NCI-H748 treated with DMSO at 0.1 percent for 48 hours (cell line): ENCODE measurements at places on chromosomes 11 and 22.

DNA sequence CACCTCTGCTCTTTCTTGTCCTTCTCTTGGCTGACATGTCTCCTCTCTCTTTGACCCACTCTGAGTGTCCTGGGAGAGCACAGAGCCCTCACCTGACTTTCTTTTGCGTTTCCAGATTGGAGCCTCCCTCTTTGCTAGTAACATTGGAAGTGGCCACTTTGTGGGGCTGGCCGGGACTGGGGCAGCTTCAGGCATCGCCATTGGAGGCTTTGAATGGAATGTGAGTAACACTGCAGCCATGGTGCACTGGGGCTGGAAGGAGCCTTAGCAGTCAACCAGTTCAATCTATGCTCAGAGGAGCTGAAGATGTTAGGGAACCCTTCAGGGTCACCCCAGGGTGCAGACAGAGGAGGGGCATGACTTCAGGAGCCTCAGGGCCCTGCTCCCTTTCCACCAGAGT lies 23.8 kb downstream of the SLC5A1 start:
- DNase-seq, result no peak

DNA sequence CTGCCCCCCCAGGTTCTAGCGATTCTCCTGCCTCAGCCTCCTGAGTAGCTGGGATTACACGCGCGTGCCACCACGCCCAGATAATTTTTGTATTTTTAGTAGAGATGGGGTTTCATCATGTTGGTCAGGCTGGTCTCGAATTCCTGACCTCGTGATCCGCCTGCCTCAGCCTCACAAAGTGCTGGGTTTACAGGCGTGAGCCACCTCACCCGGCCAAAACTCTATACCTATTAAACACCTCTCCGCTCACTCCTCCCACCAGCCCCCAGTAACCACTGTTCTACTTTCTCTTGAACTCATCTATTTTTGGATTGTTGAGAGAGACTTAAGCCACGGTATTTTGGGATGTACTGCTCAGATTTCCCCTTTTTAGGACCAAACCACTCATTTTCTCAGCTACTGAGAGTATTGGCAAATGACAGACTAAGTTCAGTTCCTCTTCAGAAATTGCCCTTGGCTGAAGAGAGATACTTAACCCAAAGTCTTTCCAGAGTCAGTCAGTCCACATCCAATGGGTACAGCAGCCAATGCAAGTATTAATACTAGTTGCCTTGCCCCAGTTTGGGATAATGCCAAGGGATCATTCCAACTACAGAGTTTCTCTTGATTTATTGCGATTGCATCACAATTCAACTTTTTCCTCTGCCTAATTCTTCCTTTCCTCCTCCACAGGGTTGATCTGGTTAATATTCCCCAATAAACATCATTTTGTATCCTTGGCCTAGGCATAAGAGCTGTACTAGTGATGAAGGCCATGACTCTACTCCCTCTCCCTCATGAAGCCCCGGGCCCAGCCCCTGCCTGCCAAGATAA lies 36.8 kb upstream of the CSTF3 start:
- no peak for DNase-seq

DNA sequence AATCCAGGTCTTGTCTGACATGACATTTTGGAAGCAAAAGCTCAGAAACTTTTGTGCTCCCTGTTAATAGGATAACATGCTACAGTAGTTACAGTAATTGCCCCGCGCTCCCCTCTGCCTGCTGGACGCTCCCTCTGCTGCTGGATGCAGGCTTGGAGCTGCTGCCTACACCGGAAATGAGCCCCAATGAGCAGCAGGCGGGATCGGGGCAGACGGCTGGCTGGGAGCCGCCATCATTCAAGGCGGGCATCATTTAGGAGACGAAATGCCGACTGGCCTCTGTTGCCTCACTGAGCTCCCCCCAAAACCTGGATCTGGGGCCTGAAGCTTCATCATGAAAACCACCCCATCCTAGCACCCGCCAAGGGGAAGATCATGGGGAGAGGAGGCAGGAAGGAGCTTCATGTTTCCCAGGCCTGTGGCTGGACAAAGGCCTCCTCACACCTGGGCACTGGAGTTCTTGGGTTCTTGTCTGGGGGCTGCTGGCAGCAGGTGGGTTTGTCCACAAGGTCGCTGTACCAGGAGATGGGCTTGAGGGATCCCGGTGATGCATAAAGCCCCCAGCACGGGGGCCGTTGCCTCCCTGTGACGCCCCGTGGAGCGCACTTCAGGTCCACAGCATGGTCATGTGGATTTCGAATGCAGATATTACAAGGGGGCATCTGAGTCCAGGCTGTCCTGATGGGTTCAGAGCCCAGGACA lies 664.3 kb downstream of the BRD1 start:
- no peak for DNase-seq

GRCh38 chr11:29127461-29127860 lies 889.4 kb downstream of the KCNA4 start:
- DNase-seq, result no peak

GRCh38 chr22:50246242-50247175 lies 1.7 kb upstream of the TUBGCP6 start:
- no peak for DNase-seq

DNA sequence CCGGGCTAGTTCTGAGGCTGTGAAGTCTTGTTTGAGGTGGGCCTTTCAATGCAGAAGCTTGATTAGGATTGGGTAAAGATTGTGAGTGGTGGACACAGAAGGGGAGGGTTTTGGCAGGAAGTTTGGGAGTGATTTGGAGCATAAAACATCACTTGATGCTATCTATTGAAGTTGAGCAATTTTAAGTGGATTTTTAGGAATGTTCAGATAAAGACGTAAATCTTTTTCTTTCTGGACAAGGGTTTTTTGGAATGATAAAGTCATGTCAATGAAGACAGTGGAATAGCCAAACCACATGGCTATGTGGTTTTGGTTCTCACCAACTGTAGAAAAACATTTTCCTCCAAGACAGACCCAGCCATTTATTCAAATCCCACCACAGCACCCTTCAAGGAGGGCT lies 111.2 kb upstream of the SNX19 start:
- no peak for DNase-seq

DNA sequence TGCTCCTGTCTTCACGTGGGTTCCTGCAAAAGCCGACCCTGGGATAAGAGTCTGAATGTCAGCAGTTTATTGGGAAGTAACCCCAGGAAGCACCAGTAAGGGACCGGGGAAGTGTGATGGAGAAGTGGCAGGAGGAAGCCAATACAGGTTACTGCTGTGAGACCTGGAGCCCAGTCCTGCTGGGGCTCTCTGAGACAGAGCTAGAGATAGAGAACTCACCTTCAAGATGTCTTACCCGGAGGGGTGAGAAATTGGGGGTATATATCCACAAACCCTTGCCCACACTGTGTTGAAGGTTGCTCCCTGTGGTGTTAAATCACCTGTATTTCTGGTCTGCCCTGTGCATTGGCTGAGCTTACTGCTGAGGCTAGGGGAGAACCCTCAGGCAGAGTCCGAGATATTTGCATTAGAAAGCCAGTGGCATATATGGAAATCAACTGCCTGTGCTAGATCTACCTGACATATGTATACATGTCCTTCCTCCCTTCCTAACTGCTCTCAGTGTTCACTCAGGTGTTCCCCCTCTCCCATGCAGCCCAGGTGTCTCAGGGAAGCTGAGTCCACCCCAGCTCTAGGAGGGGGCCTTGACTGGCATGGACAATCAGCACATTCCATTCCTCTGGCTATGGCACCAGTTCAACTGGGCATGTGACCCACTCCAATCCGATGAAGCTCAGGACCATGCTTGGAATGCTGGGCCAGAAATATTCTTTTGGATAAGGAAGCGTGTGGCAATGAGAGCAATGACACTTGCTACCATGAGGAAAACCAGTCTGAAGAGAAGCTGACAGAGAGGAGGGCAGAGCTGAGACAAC lies 6.8 kb upstream of the MICAL2 start:
- no peak for DNase-seq

GRCh38 chr11:92357841-92358240 lies 133.2 kb downstream of the FAT3 start:
- no peak for DNase-seq

GRCh38 chr11:32151027-32151426 lies 60.2 kb downstream of the RCN1 start:
- no peak for DNase-seq

GRCh38 chr22:37224757-37225420 lies 12.6 kb upstream of the SSTR3 start:
- DNase-seq, result no peak

GRCh38 chr22:33758961-33759360 lies 161.3 kb downstream of the LARGE1 start:
- DNase-seq, result no peak

- DNase-seq, result no peak
Observed at GRCh38 chr11:116540645-116541304, 232.0 kb downstream of the BUD13 start.

- DNase-seq, result no peak
Observed at GRCh38 chr11:47626234-47626633, 16.1 kb downstream of the MTCH2 start.

DNA sequence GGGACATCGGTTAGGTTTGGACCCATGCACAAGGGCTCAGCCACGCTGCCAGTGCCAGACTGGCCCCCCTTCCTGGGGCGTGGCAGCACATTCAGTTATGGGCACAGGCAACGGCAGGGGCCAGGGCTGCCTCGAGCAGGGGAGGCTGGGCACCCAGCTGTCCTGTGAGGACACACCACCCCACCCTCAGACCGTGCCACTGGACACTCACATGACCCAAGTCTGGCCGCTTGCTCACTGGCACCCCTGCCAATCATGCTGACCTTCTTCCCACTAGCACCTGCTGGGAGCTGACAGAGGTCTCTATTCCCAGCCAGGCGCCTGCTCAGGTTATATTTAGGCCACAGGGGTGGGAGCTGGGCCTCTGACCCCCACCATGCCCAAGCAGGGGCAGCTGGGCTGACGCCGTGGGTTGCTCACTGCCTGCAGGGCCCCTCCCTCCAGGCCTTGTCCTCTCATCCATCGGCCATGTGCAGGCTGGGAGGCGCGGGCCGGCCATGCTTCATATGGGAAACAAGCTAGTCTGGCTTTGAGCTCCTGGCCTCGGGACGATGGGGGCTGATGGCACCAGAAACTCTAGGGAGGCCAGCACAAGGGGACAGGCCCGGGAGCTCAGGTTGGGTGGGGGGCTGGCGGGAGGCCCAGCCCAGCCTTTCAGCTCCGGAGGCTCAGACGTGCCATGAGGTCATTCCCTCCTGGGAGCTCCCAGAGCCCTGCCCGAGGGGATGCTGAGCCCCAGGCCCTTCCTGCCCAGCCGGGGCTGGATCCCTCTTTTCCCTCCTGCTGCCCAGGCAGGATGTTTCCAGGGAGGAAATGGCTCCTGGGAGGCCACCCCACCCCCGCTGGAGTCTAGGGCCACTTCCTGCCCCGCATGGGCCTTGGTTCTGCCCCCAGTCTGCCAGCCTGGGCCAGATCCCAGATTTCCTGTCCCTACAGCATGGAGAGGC lies 15.2 kb upstream of the TBX1 start:
- DNase-seq, result no peak

GRCh38 chr22:40031766-40032470 lies 37.2 kb downstream of the FAM83F start:
- no peak for DNase-seq

DNA sequence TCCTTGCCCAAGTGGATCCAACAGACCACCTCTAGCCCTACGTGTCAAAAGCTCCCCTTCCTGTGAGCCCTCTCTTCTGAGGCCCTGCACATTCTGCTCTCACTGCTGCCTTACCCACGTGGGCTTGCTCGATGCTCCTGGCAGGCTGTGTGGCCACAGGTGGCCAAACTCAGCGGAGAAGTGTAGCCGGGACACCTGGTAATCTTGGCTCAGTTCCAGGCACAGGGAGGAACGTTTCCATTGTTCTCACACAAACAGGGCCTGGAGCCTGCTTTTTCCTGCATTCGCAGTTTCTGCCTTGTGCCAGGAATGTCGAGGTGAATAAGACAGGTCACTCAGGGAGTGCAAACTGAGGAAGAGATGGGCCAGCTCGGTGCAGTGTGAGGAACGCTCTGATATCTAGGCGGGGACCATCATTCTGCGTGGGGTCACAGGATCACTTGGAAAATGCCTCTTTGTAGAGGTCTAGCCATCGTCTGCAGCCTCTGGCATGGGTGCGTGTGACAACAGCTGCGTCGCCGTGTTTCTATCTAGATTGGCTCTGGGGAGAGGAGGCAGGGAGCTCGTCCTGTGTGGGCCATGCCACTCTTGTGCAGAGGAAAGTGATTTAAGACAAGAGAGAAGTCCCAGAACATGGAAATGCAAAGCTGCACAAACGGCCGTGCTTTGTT lies 127.6 kb upstream of the PARVA start:
- DNase-seq, result peak; percentile 97

DNA sequence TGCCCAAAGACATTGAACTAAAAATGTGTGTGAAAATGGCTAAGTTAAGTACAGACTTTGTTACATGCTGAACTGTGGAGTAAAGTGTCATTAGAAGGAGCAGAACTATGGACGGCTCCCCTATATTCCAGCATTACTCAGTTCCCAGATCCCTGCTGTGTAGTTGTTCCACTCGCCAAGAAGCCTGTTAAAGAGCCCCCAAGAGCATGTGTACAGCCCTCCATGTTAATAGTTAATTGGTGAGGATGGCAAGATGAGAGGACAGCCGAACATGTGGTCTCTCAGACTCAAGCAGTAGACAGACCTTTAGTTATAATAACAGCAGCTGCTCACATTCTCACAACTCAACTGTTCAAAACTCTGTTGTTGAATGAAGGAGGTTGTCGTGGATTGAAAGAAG lies 127.4 kb downstream of the ELP4 start:
- DNase-seq, result no peak

GRCh38 chr22:45880091-45880715 lies 96.8 kb downstream of the WNT7B start:
- no peak for DNase-seq

DNA sequence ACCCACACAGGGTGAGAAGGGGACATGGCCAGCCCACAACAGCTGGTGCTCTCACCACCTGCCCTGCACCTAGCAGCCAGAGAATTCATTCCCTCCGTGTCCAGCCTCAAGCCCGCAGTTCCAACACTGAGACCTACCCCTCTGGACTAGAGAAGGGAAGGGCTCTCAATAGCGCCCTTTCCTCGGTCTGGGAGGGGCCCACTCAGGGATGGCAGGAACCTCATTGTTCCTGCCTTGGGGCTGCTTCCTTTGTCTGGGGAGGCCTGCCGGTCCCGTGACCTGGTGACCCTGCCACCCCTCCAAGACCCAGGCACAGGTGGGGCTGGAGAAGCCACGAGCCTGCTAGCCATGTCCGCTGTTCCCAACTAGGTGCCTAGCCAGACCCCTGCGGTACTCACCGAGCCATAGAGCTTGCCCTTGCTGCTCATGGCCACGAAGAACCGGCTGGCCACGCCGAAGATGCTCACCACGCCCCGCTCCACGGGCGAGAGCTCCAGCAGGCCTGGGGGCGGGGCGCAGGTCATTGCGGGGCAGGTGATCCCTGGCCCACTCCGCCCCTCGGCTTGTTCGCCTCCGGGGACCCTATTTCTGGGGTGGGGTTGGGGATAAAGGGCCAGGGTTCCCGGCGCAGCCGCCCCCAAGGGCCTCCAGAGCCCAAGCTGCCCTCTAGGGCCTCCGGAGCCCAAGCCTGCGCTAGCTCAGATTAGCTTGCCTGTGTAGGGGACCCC lies 1.4 kb downstream of the FGF4 start:
- DNase-seq, result no peak
